ENCODE measurements at places on chromosomes 12 and 14.
A peak's percentile ranks its signal among the peaks of the same experiment; 100 is the strongest.

DNA sequence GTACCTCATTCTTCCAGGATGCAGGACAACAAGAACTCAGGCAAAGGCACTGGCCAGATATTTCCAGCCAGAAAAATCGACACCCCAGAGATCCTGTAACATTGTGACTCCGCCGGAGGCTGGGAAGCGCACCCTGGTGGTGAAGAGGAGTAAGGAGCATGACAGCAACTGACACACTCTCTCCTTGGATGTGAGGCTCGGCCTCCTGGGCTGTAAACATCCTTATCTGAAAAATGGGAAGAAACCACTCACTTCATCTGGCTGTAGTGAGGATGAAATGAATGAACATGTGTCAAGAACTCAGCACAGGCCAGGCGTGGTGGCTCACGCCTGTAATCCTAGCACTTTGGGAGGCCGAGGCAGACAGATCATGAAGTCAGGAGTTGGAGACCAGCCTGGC is 27.5 kb downstream of the TCHP start:
- no peak for DNase-seq

DNA sequence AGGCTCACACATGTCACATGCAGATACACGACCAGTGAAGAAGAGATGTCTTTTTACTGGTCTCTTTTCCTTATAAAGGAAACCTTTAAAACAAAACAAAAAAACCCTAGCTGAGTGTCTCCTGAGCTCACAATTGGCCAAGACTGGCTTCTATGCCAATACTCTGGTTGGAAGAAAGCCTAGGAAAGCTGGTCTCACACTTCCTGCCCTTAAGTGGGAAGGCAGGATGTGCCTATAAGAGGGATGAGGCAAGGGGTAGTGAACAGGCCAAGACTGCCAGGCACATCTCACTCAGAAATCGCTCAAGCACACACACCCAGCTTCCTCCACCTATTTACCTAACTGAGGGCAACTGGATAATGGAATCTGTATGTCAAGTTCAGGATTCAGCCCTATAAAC is 50.0 kb downstream of the SOCS2 start:
- DNase-seq: no peak

GRCh38 chr14:103121846-103122584 is 1.2 kb upstream of the TNFAIP2 start:
- DNase-seq: no peak

DNA sequence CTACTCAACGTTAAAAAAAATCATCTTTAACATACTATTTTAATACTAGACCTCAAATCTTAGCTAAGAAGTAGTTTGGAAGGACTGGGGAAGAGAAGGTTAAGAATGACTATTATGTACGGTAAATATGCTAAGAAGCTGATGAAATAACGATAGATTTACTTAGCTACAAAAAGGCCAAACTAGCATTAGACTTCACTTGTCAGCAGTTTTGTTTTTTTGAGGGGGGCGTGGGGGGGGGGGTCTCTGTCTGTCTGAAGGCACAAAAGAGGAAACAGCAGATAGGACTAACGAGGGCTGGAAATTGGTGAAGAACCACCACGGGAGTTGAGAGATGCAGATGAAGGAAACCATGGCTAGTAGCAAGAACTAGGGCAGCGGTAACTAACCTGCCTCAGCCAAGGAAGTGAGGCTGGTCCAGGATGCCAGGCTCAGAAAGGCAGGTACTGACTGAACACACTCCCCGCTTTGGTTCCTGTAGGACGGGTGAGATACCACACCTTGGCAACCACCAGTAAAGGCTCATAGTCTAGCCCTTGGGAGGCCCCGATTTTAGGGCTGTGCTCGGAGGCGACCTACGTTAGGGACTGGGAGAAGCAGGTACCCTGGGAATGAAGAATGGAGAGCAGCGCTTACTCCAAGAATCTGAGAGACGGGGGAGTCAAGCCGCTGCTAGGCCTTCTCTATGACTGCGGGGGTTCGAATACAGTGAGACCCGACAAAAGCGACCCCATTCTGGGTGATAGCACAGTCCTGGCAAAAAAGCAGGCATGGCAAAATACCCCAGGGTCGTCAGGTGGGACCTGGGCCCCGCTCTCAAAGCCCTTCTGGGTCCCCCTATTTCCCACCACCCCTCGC is 675 bp downstream of the NEDD8 start:
- DNase-seq: no peak

GRCh38 chr12:9256341-9256740 is 48.1 kb upstream of the PZP start:
- no peak for DNase-seq

DNA sequence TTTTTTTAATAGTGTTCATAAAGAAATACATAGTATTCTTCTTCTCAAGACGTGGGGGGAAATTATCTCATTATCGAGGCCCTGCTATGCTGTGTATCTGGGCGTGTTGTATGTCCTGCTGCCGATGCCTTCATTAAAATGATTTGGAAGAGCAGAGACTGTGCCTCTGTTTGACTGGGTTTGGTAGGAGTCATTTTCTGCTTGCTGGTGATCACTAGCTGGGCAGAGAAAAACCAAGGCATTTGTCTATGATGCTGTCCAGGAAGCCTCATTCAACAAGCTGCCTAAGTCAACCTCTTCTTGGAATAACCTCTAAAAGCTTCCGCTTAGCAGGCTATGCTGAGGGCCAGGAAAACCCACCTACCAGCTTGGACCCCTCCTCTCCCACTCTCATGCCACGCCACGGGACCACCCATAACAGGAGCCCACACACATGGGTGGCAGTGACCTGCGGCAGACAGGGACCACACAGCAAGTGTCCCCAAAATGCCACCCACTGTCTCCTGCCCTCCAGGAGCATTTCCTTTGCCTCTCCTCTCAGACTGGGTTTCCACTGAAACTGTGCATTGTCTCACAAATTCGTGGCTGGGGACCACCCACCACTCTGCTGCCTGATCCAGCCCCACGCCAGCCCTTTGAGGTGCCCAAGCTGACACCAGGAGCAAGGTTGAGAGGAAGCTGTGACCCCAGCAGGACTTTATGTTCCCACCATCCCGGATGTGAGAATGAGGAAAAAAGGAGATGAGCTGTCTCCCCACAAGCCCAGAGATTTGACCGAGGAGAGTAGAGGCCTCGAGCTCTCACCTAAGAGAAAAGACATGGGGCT is 36.8 kb downstream of the DAD1 start:
- DNase-seq: no peak

GRCh38 chr12:48978741-48979601 is 849 bp downstream of the WNT1 start:
- DNase-seq: no peak

DNA sequence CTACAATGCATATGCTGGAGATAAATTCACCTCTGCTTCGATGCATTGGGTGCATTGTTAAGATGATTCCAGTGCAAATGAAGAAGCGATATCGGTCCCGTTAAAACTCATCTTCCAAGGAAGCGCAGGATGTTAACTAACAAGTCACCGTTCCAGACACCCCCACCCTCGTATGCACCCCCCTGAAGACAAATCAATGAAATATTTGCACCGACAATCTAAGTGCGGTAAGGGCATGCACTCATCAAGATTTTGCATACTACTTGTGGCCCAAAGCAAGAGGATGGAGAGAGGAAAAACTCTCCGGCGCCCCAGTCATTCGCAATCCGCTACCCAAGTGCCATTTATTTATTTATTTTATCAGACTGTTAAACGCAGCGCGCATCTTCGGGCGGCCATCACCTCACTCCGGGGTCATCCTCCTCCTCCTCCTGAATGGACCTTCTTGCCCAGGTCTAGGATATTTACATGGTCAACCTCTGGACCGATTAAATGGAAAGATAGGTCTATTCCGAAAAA is 1.2 kb downstream of the NOVA1 start:
- no peak for DNase-seq

DNA sequence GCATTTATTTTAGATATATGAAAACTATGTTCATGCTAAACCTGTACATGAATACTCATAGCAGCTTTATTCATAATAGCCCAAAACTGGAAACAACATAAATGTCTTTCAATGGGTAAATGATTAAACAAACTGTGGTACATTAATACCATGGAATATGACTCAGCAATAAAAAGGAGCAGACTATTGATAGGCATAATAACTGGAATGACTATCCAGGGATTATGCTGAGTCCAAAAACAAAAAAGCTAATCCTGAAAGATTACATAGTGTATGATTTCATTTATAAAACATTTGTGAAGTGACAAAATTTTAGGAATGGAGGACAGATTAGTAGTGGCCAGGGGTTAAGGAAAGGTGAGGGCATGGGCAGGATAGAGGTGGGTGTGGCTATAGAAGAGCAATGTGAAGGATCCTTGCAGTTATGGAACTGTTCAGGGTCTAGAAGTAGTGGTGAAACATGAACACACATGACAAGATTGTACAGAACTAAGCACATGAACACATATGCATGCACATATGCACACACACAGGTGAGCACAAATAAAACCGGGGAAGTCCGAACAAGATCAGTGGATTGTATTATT is 61.1 kb upstream of the CDKN3 start:
- DNase-seq: no peak

- DNase-seq: no peak
Observed at GRCh38 chr14:51593397-51593796, 58.3 kb upstream of the FRMD6 start.

DNA sequence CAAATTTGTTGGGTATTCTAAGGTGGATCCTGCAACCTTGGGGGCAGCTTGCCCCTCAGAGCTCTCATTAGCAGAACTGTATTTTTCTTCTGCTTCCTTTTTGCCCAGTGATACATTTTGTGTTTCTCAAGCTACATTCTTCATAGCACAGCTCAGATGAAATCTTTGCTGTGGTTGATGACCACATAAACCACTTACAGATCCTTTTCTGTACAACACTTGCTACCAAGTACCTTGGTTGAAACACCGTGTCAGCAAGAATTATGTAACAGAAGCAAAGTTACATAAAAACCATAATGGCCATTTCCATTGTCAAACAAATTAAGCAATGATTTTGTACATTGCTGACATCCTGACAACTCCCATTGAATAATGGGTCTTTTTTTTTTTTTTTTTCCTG is 9.7 kb upstream of the PLBD1 start:
- peak; percentile 88 for DNase-seq

- no peak for DNase-seq
Observed at GRCh38 chr14:24816929-24817211, 182.9 kb upstream of the GZMB start.

- no peak for DNase-seq
Observed at GRCh38 chr12:21502872-21503271, 1.3 kb downstream of the GOLT1B start.

- DNase-seq: no peak
Observed at GRCh38 chr14:100675699-100676684, 50.7 kb upstream of the DLK1 start.

GRCh38 chr12:53233671-53234121 is 1.7 kb upstream of the RARG start:
- DNase-seq: no peak

- no peak for DNase-seq
Observed at GRCh38 chr14:81144824-81145603, 75.7 kb downstream of the GTF2A1 start.

GRCh38 chr14:62734831-62735230 is 310.4 kb downstream of the KCNH5 start:
- no peak for DNase-seq

DNA sequence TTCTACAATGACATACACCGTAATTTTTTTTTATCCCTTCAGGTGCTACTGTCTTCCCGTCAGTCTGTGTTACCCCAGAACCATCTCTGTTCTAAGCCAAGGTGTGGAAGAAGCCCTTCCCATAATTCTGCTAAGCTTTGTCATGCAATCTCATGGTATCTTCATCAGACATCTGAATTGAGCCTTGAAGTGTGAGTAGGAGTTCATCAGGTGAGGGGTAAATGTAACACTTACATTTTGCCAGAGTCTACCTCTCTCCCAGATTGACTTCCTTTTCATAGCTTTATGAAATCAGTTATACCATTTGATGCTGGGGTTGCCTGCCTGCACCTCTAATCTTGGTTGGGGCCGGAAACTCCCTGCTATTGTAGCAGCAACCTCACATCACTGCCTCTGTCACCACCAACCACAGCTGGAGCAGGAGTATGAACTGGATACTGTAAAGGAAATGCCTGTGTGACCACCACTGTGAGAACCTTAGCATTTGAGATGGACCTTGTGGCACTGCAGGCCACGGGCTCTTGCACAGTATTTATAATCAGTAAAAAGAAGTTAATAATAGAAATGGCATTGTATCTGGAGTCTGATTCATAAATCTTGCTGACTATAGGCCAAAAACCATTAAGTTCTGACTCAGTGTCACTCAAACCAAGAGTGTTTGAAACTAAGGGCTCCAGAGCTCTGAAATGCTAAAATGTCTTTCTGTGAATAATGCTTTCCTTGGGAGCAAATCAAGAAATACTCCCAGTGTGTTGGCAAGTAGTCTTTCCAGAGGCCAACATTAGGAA is 58.7 kb upstream of the STK38L start:
- no peak for DNase-seq

DNA sequence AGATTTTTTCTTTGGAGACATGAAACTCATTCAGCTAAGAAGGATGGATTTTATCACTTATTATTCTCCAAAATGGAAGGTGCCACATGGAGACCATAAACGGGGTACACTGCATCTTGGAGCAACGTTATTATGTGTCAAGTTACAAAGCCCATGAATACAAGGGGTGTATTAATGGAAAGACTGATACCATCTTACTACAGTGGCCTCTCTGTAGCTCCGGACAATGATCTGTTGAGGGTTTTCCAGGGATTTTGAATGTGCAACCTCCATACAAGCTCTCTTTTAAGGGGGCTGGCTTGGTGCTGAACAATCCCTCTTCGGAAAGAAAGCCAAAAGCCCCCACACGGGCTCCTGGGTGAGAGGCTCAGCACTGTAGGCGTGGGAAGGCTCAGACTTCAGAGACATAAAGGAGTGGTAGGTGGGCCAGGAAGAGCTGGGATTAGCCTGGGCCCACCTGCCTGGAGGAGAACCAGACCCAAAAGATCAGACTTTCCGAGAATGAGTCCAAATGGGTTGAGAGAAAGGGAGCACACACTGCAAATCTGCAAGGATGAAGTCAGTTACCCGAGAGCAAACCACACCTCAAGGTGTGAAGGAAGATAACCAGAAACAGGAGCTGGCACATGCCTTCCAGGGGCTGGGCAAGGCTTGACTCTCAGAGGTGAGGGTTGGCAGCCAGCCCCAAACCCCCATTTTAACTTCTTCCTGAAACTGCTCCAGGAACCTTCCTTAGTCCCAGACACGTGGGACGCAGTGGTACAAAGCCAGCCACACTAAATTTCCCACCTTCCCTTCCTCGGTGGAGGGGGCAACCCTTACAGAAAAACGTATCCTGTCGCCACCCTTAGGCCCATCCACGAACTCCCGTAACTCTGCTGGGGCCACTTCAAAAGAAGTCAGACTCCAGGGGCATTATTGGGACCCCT is 1.5 kb downstream of the VPS37B start:
- no peak for DNase-seq

Measured in SIG-M5 (cell line).